ENCODE measurements at places on chromosomes 11 and 22.

DNA sequence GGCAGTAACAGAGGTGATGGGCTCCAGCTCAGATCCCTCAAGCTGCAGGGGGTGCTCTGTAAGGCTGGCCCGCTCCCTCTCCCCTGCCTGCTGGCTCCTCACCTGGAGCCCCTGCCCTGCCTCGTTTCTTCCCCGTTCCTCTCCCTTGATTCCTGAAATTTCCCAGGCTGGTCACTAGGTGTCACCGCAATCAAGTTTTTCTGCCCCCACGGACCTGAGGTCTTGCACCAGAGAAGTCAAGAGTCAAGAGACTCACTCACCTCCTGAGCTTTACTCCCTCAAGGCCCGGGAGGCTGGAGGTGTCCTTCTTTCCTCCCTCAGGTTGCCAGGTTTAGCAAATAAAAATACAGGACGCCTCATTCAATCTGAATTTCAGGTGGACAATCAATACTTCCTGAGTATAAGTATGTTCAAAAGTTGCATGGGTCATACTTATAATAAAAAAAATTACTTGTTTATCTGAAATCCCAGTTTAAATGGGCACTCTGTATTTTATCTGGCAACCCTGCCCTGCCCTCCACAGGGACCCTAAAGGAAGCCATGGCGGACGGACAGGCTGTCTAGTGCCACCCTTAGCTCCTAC lies 69.2 kb downstream of the SCUBE1 start:
- DNase-seq, result no peak

- no peak for DNase-seq
Measured at GRCh38 chr11:35525501-35526175, at the start of gene PAMR1. PAMR1 (minus strand) TSS chr11:35525616; CDS start chr11:35525585, 31 bp downstream.

- DNase-seq, result no peak
Measured at GRCh38 chr11:112793416-112793815, 167.8 kb upstream of the NCAM1 start.

GRCh38 chr11:93525601-93526345 lies 17.4 kb downstream of the SMCO4 start:
- DNase-seq, result no peak

DNA sequence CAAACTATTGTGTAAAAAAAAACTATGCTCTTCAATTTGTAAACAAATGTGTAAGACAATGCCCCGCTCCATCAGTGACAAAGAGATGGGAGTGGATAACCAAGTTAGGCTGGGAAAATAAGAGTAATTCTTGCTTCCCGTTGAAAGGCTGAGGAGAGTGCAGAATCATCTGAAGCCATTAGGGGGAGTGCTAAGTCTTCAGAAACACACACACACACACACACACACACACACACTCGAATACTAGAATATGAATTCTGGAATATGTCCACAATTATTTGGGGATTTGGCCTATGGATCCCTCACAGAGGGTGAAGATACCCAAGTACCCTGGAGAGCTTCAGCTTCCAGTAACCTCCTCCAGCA lies 27.8 kb upstream of the ROBO3 start:
- DNase-seq, result no peak

DNA sequence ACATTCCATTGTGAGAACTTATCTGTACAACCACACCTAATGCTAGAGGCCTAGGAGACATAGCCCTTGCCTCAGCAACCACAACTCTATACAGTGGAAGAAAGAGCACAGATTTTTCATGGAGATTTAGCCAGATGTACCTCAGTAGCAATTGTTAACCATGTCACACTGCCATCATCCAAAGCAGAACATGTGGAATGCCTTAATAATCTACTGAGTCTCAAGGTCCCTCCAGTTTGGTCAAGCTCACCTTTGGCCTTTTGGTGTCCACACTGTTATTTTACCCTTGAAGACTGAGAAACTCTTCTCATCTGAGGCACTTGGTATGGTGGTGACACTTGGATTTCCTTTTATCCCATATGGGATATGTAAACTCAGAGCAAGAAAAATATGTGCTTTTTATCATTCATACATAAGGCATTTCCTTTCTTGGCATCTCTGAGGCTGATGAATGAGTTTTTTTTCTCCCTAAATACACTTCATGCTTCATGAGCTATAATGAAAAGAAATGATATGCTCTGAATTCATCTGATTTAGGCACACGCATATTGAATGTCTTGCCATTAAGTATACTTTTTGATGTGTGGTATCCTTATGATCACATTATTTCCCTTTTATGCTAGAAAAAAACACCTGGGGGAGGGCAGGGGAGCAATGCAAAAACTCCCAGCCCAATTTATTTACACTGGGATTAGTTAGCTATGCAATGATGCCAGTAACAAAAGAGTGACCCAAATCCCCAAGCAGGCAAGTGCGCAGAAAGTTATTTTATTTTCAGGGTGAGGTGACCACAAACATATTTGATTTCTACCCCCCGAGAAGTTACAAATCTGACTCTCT lies 63.3 kb upstream of the ME3 start:
- no peak for DNase-seq

GRCh38 chr11:134999590-134999989 lies 587.5 kb upstream of the B3GAT1 start:
- no peak for DNase-seq

DNA sequence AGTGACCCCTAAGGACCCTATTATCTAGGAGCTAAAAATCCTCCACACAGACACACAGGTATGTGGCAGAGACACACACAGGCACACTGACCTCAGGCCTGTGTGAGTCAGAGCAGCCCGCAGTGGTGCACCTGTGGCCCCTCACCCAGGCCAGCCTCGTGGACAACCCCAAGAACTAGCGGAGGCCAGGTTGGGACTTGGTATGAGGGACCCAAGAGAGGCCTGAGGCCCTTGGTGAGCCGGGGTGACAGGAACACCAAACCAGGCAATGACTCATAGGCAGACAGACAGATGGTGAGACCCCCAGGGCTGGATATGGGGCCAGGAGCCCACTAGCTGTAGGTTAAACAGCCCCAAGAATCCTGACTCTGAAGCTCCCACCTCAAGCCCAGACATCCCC lies 6.0 kb downstream of the CASTOR1 start:
- DNase-seq, result no peak

DNA sequence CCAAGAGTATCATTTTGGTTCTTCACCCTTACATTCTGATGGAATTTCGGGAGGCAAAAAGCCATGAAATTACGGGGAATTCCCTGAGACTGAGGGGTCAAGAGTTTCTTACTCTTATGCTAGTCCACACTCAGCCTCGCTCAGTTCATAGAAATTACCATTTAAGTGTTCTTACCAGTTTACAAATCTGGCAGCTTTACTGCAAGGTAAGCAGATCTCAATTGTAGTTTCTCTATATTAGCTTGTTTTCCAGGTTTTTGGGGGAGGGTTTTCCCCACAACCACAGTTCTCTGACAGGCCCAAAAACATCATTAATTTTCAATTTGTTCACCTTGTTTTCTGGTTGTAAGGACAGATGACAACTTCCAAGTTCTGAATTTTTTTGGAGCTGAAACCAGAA lies 1028.4 kb downstream of the FAM181B start:
- DNase-seq, result no peak

DNA sequence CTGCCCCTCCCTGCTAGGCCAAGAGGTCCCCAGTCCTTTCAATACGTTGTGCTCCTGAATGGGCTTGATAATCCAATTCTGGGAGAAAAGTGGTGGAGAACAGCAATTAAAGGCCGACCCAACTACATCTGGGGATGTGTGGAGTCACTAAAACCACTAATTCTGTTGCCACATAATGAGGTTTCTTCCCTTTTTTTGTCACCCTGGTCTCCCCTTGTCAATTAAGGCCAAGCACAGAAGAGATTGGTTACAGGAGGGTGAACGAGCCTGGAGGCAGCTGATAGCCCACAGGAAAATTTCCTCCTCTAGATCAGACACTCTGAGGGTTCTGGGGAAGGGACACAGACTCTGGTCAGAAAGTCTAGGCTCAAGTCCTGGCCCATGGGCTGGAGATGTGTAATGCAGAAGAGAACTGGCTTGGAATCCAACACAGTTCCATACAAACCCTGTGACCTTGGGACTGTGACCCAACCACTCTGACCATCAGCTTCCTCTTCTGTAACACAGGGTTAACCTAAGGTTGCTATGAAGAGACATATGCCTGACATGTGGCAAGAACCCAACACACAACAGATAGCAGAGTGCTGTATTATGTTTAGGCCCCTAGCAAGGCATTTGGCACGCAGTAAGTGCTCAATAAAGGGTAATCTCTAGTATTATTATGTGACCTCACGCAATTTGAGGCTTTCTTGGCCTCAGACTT lies 146.4 kb downstream of the CHST1 start:
- no peak for DNase-seq

- no peak for DNase-seq
Measured at GRCh38 chr22:32839831-32840584, 38.5 kb downstream of the TIMP3 start.

GRCh38 chr11:3929232-3929631 lies 73.8 kb downstream of the STIM1 start:
- DNase-seq, result no peak

- DNase-seq, result no peak
Measured at GRCh38 chr22:41925783-41926460, 684 bp downstream of the TNFRSF13C start.
